ENCODE measurements at places on chromosomes 12 and 14. TPM values are rescaled to one million over a fixed set of nuclear protein-coding genes. Genes with fewer than 3 reads are reported as not detected.

GRCh38 chr14:78782551-78782950 is 612.4 kb downstream of the NRXN3 start:
- no peaks in the 10 kb centered on the region for H3K36me3 ChIP-seq
- H3K4me3 ChIP-seq: no peak overlapping the region
- no peak overlapping the region for H3K27ac ChIP-seq
- H3K4me1 ChIP-seq: no peaks in the 10 kb centered on the region

Gene CACNA2D4
- 0.78 TPM for total RNA-seq

GRCh38 chr14:101226603-101227425 is 323.3 kb upstream of the RTL1 start:
- H3K27ac ChIP-seq: no peak overlapping the region
- no peak overlapping the region for H3K4me3 ChIP-seq

Gene OR6C2
- not detected for total RNA-seq

GRCh38 chr14:92924247-92924646 is 1.3 kb downstream of the CHGA start:
- H3K27ac ChIP-seq: no peak overlapping the region
- H3K27me3 ChIP-seq: peaks cover 7% of the 10 kb centered on the region
- H3K4me3 ChIP-seq: no peak overlapping the region
- DNase-seq: no peak

DNA sequence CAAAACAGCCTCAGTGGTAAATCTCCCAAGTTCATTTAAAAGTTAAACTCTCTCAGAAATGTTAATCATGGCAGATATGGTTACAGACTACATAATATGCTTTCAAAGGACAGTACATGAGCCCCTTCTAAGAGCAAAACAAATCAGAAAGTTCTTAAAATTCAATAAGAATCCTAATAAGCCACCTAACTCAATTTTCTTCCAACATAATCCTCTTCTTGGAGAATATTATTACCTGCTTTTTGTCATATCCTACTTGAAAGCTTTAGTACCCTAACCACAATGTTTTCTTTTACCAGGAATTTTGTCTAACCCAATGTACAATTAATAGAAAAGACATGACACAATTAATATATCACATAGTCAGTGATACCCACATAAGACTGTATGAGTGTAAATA is 236.5 kb upstream of the ATP2B1 start:
- H3K4me1 ChIP-seq: peaks cover 27% of the 10 kb centered on the region
- no peaks in the 10 kb centered on the region for H3K27me3 ChIP-seq
- no peaks in the 10 kb centered on the region for H3K36me3 ChIP-seq
- no peak overlapping the region for H3K4me3 ChIP-seq
- DNase-seq: no peak

Gene PIK3C2G
- 0.74 TPM for total RNA-seq

- no peaks in the 10 kb centered on the region for H3K4me1 ChIP-seq
- H3K36me3 ChIP-seq: no peaks in the 10 kb centered on the region
- H3K27me3 ChIP-seq: no peaks in the 10 kb centered on the region
- no peak for DNase-seq
- H3K27ac ChIP-seq: no peak overlapping the region
These were observed 127.9 kb downstream of the TMTC1 start for GRCh38 chr12:29655861-29656260.
